ENCODE measurements at places on chromosomes 16 and 17.

- DNase-seq, result no peak
Measured at GRCh38 chr17:49210158-49211029, at the start of the genes ABI3 and GNGT2. ABI3 (plus strand) TSS chr17:49210707; CDS start chr17:49210725, 18 bp downstream. GNGT2 (minus strand) TSS chr17:49210574; CDS start chr17:49207422, 3,152 bp downstream.

DNA sequence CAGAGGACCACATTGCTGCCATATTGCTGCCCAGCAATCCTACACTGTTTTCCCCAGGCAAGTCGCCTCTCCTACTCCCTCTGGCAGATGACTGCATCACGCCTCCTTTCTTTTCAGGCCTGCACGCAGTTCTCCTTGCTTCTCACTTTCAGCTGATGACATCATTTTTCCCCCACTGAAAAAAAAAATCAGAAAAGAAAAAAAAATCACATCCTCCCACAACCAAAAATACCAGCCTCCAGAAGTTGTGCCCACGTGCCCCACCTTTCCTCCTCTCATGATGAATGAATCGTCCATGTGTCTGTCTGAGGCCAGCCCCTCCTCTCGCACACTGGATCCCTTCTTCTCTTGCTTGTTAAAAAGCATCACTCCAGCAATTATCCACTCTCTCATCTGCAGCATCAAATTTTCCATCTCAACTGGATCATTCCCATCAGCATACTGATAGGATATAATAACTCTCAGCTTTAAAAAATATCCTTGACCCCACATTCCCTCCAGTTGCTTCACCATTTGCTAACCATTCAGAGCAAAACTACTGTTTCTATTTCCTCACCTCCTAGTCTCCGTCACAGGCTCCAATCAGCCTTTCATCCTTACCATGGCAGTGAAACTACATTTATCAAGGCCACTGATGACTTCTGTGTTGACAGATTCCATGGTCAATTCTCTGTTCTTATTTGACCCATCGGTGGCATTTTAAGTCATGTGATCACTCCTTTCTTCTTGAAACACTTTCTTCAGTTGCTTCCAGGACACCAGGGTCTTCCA, 30.1 kb upstream of the DYNLL2 start:
- no peak for DNase-seq

DNA sequence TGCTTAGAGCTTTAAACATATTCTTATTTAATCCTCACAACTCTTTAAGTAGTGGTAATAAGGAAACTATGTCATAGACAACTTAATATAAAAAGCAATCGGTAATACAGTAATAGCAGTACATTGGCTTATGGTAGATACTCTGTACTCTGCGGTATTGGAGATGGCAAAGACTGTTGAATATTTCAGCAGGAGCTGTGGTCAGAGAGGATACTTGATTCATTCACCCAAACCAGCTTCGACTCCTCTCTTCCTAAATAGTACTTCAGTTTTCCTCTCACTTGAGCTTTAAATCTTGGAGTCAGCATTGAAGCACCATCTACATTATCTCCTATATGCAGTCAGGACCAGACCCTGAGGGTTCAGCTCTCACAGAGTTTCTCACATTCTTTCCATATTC, 169.3 kb downstream of the CYB561 start:
- DNase-seq, result no peak

GRCh38 chr16:50688867-50689266, 4.5 kb upstream of the NOD2 start:
- DNase-seq, result no peak

GRCh38 chr16:56514845-56515244, 5.0 kb downstream of the BBS2 start:
- DNase-seq, result no peak

DNA sequence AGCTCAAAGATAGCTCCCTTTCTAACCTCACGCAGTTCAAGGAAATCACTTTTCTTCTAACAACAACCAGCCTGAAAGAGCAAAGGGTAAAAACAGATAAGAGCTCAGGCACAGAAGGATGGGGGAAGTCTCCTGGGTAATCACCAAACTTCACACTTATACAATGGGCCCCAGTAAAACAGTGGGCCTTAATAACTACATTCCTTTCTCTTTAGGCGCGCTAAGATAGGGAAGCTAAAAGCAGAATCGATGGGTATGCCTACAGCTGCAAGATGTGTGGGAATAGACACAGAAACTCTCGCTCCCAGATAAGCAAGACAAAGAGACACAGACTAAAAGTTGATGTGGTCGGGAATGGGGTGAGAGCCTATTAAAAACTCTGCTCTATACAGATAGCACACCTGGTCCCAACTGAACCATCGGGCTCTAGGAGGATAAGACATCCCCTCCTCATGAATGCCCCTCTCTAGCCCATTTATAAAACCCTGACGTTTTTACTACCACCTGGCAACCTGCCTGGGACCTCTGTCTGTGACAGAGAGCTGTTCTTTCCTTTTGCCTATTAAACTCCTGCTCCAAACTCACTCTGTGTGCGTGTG, 826 bp downstream of the LYZL6 start:
- no peak for DNase-seq

DNA sequence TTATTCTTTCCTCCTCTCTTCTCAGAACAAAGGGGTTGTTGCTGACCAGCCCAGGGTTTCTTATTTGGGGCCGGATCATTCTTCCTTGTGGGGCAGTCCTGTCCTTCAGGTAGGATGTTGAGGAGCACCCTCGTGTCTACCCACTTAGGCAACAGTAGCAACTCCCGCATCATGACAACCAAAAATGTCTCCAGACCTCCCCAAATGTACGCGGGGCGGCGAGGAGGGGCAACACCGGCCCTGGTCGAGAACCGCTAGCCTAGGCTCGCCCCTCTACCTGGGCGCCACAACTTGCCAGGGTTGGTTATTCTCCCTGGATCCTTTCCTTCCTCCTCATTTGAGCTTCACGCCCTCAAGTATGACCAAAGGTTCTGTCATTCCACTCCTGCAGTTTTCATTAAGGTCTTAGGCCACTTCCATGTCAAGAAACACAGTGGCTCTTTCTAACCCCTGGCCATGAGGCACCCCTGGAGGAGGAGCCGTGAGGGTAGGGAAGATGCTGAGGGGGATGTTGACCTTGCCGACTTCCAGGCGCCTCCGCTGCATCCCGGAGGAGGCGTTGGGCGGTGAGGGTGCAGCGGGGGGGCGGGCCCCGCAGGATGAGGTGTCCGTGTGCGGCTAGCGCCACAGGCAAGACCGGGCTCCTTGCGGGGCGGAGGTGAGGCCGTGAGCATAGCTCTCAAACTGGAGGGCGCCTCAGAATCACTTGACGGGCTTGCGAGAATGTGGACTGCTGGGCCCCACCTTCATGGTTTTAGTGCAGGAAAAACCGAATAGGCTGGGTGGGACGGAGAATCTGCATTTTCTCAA, 712 bp upstream of the SPECC1 start:
- peak; percentile 38 for DNase-seq

GRCh38 chr17:35116845-35117244, 2.8 kb downstream of the RAD51D start:
- no peak for DNase-seq

DNA sequence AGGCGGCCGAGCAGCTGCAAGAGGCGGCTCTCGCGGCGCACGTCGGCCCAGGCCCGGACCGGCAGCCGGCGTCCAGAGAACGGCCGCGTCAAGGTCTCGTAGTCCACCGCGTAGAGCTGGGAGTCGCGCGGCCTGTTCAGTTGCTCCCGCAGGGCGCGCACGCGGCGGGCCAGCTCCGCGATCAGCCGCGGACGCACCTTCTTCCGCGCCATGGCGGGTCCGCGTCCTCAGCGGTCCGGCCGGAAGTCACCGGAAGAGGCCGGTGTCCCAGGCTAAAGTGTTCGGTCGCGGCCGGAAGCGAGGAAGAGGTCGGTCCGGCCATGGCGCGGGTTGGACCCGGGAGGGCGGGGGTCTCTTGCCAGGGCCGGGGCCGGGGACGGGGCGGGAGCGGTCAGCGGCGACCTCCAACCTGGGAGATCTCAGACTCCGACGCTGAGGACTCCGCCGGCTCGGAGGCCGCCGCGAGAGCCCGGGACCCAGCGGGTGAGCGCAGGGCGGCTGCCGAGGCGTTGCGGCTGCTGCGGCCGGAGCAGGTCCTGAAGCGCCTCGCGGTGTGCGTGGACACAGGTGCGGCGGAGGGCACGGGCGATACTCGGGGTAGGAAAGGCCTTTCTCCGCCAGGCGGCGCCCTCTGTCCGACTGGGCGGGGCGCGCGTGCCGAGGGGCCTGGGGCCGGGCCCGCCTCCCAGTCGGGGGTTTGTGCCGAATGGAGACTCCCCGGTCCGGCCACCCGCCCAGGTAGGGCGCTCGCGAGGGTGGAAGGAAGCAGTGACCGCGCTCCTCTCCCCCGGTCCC, at the start of gene MRPS34:
MRPS34 (minus strand) TSS at position 227 of the 795 bp plus-strand sequence; CDS start at position 212, 15 bp downstream.
- peak; percentile 85 for DNase-seq

DNA sequence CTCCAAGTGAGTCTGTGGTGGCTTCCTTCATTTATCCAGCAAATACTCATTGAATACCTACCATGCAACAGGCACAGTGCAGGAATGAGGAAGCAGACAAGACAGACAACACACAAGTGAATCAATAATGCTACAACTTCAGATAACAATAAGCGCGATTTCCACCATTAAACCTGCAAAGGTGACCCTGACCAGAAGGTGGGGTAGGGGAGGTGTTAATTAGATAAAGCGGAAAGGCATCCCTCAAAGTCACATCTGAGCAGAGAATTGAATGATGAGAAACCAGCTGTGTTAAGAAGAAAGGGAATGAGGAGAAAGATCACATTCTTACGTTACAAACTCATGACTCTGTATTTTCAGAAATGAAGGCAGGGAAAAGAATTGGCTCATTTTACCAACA, 26.3 kb downstream of the ZZEF1 start:
- no peak for DNase-seq

DNA sequence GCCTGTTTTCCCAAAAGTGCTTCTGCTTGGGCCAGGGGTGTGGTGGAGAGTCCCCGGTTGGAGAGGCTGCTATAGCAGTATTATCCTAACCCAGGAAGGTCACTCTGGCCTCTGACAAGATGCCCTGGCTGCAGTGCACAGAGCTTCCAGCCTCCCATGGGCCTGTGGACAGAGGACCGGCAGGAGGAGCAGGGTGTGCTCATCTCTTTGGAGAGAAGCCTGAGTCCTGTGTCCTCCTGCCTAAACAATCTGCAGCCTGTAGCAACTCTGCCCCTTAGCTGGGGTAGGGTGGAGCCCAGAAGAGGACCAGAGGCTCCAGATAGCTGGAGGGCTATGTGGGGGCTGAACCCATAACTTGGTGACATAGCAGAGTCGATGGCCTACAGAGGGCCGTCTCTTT, 78.0 kb downstream of the MPRIP start:
- no peak for DNase-seq
